ENCODE measurements at places on chromosomes 11 and 22.

DNA sequence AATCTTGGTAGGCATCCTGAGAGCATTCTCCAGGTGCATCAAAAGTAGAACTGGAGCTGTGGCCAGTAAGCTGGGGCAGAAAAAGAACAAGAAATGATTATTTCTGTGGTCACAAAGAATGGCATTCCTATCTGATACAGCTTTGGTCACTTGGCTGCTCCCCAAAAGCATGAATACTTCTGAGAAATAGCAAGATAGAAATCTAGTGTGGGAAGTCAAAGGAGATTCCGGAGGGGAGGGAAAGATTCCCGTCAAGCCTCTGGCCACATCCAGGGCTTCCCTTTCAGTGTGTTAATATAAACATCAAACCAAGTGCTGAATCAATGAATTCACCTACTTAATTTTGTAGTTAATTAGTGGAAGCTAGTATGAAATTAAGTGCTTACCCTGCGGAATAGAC is 1185.4 kb downstream of the LRRC4C start:
- no peak for DNase-seq

DNA sequence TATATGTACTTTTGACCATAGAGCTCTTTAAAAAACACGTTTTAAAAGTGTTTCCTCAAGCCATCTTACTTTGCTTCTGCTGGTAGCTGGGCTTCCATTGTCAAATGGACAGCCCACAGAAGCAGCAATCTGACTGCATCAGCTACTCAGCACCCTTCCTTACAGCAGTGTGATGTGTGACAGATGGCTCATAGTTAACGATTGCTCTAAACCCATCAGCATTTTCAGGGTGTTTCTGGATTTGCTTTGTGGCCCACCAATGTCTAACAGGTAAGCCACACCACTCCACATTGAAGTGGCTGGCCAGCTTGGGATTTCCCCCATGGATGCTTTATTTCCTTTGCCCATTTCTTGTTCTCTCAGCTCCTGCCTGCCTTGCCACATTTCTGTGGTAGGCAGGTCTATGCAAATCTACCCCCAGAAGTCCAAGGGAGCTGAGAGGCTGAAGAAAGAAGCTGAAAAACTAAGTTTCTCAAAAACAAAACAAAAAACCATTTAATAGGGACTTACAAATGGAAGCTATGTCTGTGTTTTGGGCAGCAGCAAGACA is 7.3 kb upstream of the FAR1 start:
- no peak for DNase-seq

- DNase-seq, result peak; percentile 78
These were observed 27.3 kb downstream of the MAFF start for GRCh38 chr22:38228873-38229740.

DNA sequence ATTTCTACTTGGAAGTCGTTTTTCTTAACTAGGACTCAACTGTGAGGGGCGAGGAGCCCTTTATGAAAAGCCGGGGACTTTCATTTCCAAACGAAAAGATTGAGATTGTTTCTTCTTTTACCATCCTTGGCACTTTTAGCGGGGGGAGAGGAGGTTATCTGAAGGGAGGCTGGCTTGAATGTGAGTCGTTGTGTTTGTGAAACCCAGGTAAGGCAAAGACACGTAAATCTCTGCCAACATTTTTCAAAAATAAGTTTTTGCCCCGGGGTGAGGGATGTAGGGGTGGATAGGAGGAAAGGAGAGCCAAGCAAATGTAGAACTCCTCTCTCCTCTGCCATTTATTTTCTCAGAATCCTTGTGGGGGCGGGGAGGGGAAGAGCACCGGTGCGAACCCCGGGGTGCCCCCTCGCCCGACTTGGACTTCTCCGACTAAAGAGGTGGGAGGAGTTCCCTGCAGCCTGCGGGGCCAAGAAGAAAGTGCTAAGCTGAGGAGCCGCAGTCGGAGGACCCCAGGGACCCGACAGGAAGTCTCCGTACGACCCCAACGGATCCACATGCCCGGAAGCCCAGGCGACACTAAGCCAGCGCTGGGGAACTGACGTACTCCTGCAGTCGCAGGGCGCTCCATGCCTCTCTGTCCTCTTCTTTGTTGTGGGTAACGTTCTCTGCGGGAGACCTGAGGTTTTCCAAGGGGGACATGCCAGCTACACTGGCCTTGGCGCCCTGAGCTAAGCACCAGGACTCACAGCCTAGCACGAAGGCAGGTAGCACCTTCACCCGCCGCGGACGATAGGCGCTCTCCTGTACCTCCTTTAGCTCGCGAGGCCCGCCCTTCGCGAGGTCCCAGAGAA is 2.4 kb upstream of the WT1 start:
- no peak for DNase-seq

DNA sequence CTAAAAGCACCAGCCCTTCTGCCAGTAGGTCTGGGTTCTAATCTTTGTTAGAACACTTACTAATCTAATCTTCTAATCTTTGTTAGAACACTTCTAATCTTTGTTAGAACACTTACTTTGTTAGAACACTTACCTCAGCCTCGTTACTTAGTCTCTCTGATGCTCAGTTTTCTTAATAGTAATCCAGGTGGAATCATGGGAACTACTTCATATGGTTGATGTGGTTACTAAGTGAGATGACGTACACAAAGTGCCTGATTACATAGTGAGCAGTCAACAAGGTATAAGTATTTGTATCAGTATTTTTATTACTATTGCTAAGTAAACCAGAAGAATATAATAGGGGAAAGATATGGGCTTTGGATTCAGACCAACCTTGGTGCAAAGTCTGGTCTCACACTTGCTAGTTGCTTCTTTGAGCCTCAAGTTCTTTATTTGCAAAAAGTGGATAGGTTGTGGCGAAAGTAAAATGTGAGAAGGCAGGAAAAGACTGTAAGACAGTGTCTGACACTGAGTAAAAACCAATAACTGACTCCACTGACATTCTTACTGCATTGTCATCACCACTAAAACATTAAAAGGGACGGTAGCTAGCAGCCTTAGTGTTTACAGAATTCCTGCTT is 83.7 kb downstream of the TRAF6 start:
- no peak for DNase-seq

- DNase-seq, result peak; percentile 85
These were observed 1.1 kb upstream of the CD6 start for GRCh38 chr11:60970369-60970774.

GRCh38 chr11:134592391-134592990 is 180.4 kb upstream of the B3GAT1 start:
- DNase-seq, result no peak

DNA sequence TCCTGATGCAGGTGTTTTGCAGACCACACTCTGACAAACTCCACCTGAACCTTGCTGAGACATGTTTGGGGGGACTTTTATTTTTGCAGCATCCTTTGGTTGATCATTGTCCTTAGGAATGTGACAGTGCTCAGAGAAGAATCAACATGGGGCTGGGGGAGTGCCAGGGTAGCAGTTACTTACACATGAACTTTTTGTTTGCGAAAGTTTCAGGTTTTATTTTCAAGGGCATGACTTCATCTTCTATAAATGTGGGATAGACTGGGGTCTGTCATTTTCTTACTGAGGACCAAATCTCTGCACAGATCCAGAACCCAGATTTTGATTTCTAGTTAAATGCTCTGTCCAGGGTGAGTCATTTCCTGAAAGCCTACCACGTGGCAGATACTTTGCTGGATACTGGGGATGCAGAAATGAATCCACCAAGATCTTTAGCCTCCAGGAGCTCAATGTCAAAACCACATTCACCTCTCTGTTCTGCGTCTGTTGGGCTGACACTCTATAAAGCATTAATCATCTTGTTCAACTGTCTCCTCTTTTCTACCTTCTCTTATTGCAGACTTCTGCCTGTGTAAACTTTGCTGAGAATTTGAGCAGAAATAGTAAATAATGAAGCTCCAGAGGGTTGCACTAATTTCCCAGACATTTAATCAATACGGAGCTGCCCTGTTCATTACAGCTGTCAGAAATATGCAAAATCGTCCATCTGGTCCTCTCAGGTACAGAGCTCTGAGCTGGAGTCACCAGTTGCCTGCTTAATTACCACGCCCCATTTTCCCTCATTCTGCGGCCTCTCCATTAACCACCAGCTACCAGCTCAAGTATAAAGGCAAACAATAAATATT is 387.9 kb downstream of the MIAT start:
- DNase-seq, result peak; percentile 74

DNA sequence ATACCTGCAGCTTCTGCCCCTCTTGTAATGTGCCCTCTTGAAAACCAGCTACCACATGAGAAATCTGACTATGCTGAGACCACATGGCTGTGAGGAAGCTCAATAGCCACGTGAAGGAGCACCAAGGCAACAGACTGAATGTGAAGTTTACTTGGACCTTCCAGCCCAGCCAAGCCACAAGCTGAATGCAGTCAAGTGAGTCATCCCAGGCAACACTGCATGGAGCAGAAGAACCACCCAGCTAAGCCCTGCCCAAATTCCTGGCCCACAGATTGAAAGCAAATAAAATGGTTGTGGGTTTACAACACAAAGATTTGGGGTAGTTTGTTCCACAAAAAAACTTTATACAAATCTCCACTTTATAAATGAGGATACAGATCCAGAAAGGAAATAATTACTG is 114.5 kb downstream of the TIMP3 start:
- DNase-seq, result no peak

- DNase-seq, result no peak
These were observed 28.1 kb upstream of the LDHA start for GRCh38 chr11:18366286-18366685.

GRCh38 chr22:37626144-37626543 is 13.3 kb upstream of the SH3BP1 start:
- DNase-seq, result no peak

GRCh38 chr22:29683536-29683935 is 36.3 kb upstream of the CABP7 start:
- no peak for DNase-seq

DNA sequence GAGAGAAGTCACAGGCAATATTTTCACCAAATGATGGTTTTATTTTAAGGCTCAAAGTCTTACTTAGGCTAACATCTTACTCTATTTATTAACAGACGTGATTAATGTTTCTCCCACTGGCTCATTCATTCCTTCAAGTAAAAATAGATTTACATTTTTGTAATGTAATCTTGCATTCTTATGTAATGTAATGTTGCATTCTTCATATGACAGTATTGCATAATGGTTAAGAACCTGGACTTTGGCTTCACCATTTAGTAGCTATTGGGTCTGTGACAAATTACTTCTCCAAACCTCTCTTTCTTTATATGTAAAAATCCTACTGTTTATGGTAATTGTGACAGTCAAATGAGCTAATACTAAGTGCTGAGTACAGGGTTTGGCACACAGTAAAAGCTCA is 3.3 kb upstream of the DIXDC1 start:
- DNase-seq, result no peak

DNA sequence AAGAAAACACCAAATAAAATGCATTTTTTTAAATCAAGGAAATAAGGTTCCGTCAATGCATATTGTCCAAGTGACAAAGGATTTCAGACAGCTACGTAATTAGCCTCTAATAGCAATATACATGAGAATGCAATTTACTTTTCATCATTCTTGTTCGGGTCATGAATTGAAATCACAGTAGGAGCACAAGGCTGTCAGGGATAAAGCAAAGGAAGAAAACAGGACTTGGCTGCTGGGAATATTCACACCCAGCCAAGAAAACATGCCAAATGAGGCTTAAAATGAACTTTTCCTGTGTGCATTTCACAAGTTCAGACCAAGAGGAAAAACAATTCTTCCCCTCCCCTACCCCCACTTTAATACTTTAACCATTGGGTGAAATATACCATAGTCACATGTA is 188.6 kb downstream of the CWF19L2 start:
- no peak for DNase-seq

GRCh38 chr11:20672575-20672974 is 3.2 kb downstream of the NELL1 start:
- DNase-seq, result no peak

GRCh38 chr11:62804310-62805075 is 747 bp downstream of the NXF1 start:
- DNase-seq, result peak; percentile 54

DNA sequence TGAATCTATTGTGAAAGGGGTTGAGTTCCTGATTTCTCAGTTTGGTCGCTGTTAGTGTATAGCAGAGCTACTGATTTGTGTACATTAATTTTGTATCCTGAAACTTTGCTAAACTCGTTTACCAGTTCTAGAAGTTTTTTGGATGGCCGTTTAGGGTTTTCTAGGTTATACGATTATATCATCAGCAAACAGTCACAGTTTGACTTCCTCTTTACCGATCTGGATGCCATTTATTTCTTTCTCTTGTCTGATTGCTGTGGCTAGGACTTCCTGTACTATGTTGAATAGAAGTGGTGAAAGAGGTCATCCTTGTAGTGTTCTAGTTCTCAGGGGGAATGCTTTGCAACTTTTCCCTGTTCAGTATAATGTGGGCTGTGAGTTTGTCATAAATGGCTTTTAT is 24.6 kb upstream of the OOSP4B start:
- no peak for DNase-seq

DNA sequence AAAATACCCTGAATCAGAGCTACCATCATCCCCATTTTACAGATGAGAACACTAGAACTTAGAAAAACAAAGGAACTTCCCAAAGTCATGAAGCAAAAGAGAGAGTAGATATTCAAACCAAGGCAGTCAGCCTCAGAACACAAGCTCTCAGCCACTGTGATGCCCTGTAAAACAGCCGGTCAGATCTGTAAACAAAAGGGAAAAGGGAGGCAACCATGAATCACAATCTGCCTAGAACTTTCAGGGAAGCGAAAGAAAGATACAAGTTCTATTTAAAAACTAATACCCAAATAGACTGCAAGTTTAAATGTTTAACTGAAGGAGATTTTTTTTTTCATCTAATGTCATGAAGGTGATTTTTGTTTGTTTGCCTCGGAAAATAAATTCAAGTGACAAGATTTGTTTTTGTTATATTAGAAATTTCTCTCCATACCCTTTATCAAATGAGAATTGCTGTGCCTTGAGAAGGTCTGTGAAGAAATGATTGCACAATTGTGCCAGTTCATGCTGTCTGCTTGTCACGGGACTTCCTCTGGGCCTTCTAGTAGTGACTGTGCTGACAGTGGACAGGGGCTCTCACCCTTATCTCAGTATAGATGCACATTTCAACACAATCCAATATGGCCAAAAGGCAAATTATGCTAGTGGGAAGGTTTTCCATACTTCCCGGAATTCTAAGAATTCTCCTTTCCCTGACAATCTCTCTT is 11.7 kb downstream of the SAA1 start:
- DNase-seq, result no peak

- no peak for DNase-seq
These were observed 32.8 kb upstream of the PDE2A start for GRCh38 chr11:72707032-72707431.

- DNase-seq, result no peak
These were observed 44.3 kb downstream of the LINC01488 start for GRCh38 chr11:69525516-69526452.
